Articular chondrocyte of knee joint (primary cell): ENCODE measurements at places on chromosomes 3 and 15. TPM values are rescaled to one million over a fixed set of nuclear protein-coding genes. Genes with fewer than 3 reads are reported as not detected.

GABRA5 gene
- total RNA-seq, result under 0.01 and 0.22 TPM in 2 replicates

NTRK3 gene
- total RNA-seq, result 0.11 and 0.13 TPM in 2 replicates

RNF123 gene
- total RNA-seq, result 12.4 and 16.3 TPM in 2 replicates

TFRC gene
- total RNA-seq, result 150 and 152 TPM in 2 replicates

CNTN4 gene
- not detected in 2 replicates for total RNA-seq

ACTC1 gene
- 0.78 and 1.2 TPM in 2 replicates for total RNA-seq

GOLGA6D gene
- not detected in 2 replicates for total RNA-seq

TIMP4 gene
- total RNA-seq, result 12.2 and 17.6 TPM in 2 replicates

CISH gene
- 0.76 and 1.3 TPM in 2 replicates for total RNA-seq
